ENCODE measurements at places on chromosomes 6 and 20. TPM values are rescaled to one million over a fixed set of nuclear protein-coding genes. Genes with fewer than 3 reads are reported as not detected.

- DNase-seq, result no peak
Measured at GRCh38 chr20:17358854-17359253, 132.0 kb downstream of the PCSK2 start.

GRCh38 chr20:40100261-40100660 lies 588.8 kb downstream of the MAFB start:
- no peak for DNase-seq

GRCh38 chr20:63134201-63134612 lies 81.7 kb downstream of the YTHDF1 start:
- no peak for DNase-seq

GRCh38 chr6:29097803-29098202 lies 1.5 kb upstream of the OR2J1 start:
- no peak for DNase-seq

- DNase-seq, result no peak
Measured at GRCh38 chr20:15927893-15928650, 645.2 kb downstream of the KIF16B start.

- DNase-seq, result no peak
Measured at GRCh38 chr6:56406276-56407269, 159.2 kb upstream of the COL21A1 start.

GRCh38 chr6:143806282-143807102 lies 36.6 kb upstream of the LTV1 start:
- no peak for DNase-seq

Gene TRAPPC3L
- not detected for polyA plus RNA-seq

Gene CLDN20
- not detected for polyA plus RNA-seq

Gene SMLR1
- not detected for polyA plus RNA-seq

Gene TMEM200A
- polyA plus RNA-seq, result not detected

Measured in heart left ventricle (tissue), 16 donors.